Liver (tissue), 10 donors: ENCODE measurements at places on chromosomes 6 and 20. TPM values are rescaled to one million over a fixed set of nuclear protein-coding genes. Genes with fewer than 3 reads are reported as not detected.

GRCh38 chr20:60211618-60212463 is 253.6 kb downstream of the CDH26 start:
- peaks cover 2% of the 10 kb centered on the region for H3K27me3 ChIP-seq
- H3K27ac ChIP-seq, result no peak overlapping the region
- DNase-seq, result no peak

Gene UST
- 2.7 TPM for total RNA-seq

Gene FOXS1
- total RNA-seq, result 0.25 TPM

Gene C20orf202
- 0.14 TPM for total RNA-seq
